ENCODE measurements at places on chromosomes 1 and 21.

- no peak for DNase-seq
Observed at GRCh38 chr1:41743366-41743765, 175.4 kb downstream of the HIVEP3 start.

- DNase-seq: no peak
Observed at GRCh38 chr1:1569341-1569740, 5.3 kb downstream of the SSU72 start.

DNA sequence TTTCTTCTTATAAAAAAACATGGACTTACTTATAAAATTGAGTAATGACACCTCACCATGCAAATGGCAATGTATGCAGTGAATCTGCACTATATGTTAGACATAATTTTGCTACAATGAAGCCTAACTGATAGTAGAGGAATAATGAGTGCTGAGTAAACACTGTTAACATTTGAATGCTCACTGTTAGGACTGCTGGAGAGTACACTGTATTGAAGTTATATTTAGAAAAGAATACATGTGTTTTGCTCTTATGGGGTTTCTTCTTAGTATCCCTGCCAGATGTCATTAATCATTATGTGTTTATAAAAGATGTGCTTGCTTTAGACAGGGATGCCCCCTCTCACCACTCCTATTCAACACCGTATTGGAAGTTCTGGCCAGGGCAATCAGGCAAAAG is 111.1 kb upstream of the ZP4 start:
- DNase-seq: no peak

- DNase-seq: no peak
Observed at GRCh38 chr1:207745839-207746767, 5.8 kb upstream of the CD46 start.

GRCh38 chr1:41653574-41653973 is 169.1 kb upstream of the EDN2 start:
- no peak for DNase-seq

GRCh38 chr1:51527144-51527543 is 8.1 kb upstream of the EPS15 start:
- no peak for DNase-seq

GRCh38 chr1:12249181-12249580 is 19.4 kb downstream of the VPS13D start:
- DNase-seq: no peak

GRCh38 chr21:42455196-42455595 is 40.8 kb downstream of the RSPH1 start:
- no peak for DNase-seq

GRCh38 chr1:27372022-27372807 is 2.4 kb downstream of the FCN3 start:
- DNase-seq: no peak

DNA sequence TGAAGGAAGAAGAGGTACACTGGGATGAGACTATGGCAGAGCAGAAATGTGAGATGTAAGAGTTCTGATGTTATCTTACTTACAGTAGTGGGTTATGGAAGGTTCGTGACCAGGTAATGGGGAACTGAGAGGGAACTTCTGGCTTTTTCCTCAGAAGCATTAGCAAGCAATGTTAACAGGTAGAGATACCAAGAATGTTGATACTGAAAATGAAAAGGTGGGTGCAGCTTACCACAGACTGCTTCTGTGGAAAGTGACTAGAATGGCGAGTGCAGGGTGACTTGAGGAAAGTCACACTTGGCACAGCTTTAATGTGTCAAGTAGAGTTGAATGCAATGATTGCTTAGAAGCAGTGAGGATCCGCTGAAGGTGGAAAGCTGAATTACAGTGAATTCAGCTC is 70.8 kb downstream of the PLA2G4A start:
- no peak for DNase-seq

DNA sequence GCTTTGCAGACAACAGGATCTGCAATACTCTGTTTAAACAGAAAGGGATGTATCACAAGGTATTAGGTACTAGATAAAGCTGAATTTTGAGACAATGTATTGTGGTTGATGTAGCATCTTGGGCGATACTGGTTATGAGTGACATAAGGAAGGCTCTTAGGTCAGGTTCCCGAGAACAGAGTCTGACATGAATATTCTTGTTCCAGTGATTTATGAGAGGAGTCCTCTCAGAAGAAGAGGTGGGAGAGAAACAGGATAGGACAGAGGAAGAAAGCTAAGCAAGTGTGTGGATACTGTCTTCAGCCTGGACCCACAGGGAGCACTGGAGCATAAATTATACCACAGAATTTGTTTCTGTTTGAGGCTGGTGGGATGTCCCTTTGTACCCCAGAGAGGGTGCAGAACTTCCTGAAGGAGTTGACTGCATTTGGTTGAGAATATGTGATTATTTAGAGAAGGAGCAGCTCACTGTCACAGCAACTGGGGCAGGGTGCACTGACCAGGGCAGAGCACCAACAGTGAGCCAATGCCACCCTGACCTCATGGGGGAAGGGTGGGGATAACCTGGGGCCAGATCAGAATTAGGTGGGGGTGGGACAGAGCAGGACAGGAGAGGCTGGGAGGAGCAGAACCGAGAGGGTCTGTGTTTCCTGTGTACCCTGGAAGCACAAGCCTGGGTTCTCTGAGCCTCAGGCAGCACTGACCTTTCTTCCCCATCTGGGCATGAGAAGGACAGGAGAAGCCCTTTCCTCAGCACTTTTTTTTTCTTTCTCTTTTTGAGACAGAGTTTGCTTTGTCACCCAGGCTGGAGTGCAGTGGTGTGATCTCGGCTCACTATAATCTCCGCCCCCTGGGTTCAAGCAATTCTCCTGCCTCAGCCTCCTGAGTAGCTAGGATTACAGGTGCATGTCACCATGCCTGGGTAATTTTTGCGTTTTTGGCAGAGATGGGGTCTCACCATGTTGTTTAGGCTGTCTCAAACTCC is 36.3 kb upstream of the SLC6A9 start:
- DNase-seq: no peak

- no peak for DNase-seq
Observed at GRCh38 chr21:41411449-41412089, 14.5 kb upstream of the MX1 start.

DNA sequence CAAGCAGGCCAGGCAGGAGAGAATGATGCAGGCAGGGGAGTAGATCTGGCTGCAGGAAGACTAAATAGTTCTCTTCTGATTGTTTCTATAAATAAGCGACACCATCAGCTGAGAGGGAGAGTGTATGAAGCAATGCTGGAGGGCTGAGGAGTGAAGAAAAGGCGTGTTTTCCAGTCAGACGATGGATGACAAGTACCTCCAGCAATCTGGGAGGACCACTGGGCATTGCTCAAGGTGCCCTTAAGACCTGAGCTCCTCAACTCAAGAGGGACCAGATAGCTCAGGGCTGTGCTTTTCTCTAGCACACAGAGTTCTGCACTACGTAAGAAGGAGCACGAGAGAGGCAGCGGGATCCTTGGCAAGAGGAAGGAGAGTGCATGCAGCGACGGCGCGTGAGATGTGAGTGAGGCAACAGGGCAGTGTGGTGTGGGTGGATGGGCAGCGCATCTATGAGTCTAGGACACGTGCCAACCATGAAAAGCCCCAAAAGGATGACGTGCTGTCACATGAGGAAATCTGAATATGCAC is 36.0 kb downstream of the PABPC4 start:
- DNase-seq: no peak

DNA sequence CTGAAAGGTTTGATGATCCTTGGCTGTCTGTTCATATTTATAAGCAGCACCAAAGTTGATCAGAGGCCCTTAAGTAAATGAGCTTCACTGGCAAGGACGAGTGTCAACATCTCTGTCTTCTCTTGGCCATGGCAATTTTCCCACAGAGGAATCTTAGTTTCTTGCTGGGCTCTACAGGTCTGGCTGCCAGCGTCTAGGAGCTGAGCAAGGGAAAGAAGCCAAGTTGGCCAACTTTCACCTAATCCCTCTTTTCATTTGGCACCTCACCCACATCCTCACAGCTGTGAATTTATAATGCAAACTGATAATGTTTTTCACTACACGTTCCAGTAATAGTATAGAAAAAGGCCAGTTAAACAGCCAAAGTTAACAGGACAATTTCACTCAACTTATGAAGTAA is 99.0 kb upstream of the LBR start:
- no peak for DNase-seq

DNA sequence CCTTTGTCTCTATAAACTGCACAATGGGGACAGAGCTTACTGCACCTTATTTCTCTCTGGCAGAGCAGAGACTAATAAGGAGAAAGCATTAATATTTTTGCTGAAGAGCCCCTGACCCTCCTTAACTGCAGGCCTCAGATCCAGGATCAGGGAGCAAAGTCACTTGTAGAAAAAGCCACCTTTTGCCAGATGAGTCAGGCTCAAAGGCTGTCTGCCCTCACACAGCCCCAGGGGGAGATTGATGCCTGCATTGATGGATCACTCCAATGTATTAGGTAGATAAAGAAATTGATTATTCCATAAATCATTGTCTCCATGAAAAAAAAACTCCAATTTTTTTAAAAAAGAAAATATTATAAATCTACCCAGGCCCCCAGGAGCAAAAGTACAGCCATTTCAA is 15.8 kb downstream of the GRIK3 start:
- no peak for DNase-seq

DNA sequence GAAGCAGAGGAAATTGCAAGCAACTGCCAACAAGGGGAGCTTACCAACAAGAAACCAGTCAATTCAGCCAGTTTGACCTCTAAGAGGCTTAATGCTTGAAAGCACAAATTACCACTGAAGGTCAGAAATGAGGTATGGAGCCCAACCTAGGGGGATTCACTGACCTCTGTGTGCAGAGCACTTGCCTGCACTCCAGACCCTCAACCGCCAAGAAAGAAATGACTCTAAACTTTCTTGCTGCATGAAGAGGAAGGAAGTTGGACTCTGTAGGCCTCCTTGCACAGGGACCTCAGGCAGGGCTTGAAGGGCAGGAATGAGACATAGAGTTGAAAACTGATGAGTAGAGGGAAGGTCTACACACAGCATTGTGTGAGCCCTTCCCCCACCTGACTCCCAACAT is 10.0 kb downstream of the ARMH1 start:
- DNase-seq: no peak

- DNase-seq: no peak
Observed at GRCh38 chr1:161935264-161935663, 88.4 kb downstream of the OLFML2B start.

DNA sequence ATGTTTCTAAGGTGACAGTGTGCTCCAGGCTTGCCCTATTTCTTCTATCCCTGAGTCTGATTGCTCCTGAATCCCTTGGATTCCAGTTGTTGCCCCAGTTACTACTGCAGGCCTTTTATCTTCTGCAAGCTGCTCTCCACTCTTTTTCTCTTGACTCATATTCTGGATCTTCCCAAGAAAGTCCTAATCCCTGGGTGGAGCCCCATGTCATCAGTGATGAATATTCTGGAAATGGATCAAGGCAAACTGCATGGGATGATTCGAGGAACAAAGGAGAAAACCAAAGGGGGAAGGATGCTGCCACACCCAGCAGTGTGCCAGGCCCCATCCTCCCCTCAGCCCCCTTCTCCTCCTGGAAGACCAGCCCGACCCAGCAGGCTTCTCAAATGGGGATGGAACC is 63.3 kb upstream of the ATP2B4 start:
- no peak for DNase-seq

DNA sequence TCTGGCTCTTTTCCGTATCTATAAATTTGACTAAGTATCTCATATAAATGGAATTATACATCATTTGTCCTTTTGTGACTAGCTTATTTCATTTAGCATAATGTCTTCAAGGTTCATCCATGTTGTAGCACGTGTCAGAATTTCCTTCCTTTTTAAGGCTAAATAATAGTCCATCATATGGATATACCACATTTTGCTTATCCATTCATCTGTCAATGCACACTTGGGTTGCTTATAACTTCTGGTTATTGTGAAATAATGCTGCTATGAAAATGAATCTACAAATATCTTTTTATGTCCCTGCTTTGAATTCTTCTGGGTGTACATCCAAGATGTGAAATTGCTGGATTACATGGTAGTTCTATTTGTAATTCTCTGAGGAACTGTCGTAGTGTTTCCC is 119.6 kb downstream of the RHOU start:
- no peak for DNase-seq

- DNase-seq: no peak
Observed at GRCh38 chr1:213931836-213932235, 55.9 kb upstream of the PROX1 start.

DNA sequence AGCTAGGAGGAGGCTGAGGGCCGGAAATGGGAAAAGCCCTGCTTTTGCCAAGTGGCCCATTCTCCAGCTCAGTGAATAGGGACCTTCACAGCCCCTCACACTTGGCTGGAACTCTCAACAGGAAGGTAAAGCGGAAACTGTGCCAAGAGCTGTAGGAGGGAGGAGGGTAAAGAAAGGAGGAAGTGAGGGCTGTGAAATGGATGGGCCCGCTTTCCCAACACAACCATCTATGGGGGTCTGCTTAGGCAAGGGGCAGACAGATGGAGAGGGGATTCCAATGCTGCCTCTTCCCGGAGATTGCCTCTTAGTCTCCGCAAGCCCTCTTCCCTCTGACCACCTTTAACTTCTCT is 5.2 kb downstream of the INKA2 start:
- DNase-seq: no peak

DNA sequence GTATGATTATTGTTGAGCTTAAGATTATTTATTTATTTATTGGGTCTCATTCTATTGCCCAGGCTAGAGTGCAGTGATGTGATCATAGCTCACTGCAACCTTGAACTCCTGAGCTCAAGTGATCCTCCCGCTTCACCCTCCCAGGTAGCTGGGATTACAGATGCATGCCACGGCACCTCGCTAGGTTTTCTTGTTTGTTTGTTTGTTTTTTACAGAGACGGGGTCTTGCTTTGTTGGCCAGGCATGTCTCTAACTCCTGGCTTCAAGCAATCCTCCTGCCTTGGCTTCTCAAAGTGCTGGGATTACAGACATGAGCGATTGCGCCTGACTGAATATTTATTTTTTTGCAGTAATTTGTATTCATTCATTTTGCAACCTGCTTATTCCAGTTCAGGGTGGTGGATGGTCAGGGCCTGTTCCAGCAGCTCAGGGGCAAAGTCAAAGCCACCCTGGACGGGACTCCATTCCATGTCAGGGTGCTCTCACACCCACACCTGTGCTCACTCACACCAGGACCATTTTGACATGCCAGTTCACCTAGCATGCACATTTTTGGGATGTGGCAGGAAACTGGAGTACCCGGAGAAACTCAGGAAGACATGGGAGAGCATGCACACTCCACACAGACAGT is 29.6 kb upstream of the RASAL2 start:
- no peak for DNase-seq

GRCh38 chr1:56074007-56074651 is 505.2 kb downstream of the PLPP3 start:
- DNase-seq: no peak

All from activated CD8-positive, alpha-beta memory T cell treated with anti-CD3 and anti-CD28 coated beads for 1 hour (primary cell).